ENCODE measurements at places on chromosomes 1 and 21. TPM values are rescaled to one million over a fixed set of nuclear protein-coding genes. Genes with fewer than 3 reads are reported as not detected.

- no peak for DNase-seq
Measured at GRCh38 chr1:162627662-162628296, 4.5 kb upstream of the DDR2 start.

- no peak for DNase-seq
Measured at GRCh38 chr1:190942475-190942874, 464.8 kb upstream of the BRINP3 start.

GRCh38 chr1:224521904-224522734 lies 87.5 kb upstream of the WDR26 start:
- DNase-seq, result no peak

GRCh38 chr1:204647114-204647804 lies 38.3 kb downstream of the LRRN2 start:
- peak; percentile 31 for DNase-seq

DNA sequence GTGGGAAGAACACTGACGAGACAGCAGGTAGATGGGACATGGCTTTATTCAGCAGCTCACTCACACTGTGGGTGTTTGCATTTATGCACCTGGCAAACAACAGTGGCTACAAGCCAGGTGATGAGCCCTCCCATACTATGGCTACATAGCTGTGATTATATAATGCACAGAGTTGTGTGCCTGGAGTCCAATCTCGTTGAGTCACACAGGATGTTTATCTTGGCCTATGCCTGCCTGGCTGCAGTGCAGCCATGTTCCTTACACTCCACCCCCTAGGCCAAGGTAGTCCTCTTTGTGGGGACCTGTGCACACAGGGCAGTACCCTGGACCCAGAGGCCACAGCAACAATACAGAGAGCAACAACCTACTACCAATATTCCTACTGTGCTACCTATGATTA lies 1643.8 kb downstream of the MRPL39 start:
- no peak for DNase-seq

GRCh38 chr1:235659186-235659771 lies 9.7 kb upstream of the GNG4 start:
- no peak for DNase-seq

DNA sequence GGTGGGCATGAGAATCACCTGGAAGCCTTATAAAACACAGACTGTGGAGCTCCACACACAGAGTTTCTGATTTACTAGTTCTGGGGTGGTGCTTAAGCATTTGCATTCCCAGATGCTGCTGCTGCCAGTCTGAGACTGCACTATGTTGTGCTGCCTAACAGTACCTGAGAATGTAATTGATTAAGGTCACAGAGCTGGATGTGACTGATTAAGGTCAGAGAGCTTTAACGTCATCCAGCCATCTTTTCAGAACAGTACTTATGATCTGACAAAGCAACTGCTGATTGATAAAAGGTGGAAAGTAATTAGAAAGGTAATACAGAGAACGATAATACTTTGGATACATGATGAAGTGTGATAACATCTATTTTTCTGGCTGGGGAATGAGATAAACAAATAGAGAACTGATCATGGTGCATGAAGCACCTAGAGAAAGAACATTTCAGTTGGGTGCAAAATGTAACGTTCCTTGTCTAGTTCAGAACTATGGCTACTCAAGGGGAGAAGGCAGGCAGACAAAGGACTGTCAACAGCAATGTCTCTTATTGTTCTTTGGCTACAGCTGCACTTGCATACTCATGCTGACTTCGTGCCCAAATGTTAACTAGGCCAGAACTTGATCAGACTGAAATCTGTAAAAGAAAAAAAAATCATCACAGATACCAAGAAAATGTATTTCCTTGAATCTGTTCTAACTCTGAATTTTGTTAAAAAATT lies 3.7 kb upstream of the UCK2 start:
- DNase-seq, result no peak

DNA sequence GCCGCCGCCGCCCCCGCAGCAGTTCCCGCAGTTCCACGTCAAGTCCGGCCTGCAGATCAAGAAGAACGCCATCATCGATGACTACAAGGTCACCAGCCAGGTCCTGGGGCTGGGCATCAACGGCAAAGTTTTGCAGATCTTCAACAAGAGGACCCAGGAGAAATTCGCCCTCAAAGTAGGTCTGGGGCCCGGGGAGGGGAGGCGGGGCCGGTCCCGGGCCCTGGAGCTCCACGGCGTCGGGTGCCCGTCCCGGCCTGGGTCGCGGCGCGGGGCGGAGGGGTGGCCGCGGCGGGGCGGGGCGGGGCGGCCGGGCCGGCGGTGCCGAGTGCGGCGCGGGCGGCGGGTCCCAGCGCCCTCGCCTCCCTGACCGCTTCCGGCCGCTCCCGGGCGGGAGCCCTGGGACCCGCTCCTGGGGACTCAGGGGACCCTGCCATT lies 646 bp downstream of the MAPKAPK2 start:
- DNase-seq, result no peak

- DNase-seq, result no peak
Measured at GRCh38 chr1:20076710-20077461, 6.9 kb downstream of the PLA2G5 start.

GRCh38 chr1:48924099-48924498 lies 147.4 kb upstream of the BEND5 start:
- no peak for DNase-seq

DNA sequence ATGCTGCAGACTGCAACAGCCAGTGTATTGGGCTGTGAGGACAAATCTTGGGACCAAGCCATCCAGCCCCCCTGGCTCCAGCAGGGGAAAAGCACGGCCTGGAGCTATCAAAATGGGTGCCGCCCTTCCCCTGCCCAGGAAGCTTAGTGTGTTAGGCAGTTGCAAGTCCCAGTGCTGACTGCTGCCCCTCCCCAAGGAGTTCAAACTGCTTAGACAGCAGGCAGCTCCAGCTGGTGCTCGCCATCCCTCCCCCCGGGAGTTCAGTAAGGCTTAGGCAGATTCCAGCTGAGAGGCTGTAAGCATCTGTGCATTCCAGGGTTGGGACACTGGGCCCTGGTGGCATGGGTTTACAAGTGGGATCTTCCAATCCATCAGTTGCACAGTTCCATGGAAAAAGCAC lies 579.6 kb upstream of the NR5A2 start:
- DNase-seq, result no peak

DNA sequence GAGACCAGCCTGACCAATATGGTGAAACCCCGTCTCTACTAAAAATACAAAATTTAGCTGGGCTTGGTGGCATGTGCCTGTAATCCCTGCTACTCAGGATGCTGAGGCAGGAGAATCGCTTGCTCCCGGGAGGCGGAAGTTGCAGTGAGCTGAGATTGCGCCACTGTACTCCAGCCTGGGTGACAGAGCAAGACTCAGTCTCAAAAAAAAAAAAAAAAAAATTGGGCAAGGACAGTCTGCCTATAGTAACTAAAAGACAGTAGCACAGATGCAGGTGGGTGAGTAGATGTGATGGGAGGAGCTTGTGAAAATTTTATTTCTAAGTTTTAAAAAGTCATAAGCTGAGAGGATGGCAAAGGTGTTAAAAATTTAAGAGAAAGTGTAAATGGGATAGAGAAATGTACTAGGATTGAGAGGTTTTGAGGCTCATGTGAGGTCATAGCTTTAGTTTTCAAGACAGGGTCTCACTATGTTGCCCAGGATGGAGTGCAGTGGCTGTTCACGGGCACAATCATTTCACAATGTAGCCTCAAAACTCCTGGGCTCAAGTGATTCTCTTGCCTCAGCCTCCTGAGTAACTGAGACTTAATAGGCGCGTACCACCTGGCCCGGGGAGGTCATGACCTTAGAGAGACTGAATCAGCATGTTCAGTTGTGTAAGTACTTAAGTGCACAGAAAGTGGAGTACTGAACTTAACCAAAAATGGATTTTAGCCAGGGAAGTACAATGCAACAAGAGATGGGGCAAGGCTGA lies 33.7 kb downstream of the PTP4A2 start:
- DNase-seq, result no peak

DNA sequence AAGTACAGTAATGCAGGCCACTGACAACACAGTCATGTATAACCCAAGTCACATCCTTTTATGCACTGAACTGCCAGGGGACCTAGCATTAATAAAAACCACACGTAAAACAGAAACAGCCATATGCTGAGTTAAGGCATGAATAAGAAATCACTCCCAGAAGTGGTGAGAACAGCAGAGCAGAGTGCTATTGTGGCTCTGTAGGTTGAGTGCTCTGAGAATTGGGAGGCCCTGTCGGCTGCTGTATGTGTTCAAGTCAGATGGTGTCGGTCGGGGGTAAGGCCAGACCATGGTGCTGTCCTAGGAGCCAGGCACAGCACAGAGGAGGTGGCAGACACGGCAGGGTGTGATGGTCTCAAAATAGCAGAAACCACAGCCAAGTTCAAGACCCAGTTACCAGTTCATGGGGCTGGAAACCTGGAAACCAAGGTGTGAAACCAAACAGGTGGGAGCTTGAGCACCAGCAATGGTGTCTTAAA lies 126.6 kb upstream of the COA6 start:
- DNase-seq, result no peak

DNA sequence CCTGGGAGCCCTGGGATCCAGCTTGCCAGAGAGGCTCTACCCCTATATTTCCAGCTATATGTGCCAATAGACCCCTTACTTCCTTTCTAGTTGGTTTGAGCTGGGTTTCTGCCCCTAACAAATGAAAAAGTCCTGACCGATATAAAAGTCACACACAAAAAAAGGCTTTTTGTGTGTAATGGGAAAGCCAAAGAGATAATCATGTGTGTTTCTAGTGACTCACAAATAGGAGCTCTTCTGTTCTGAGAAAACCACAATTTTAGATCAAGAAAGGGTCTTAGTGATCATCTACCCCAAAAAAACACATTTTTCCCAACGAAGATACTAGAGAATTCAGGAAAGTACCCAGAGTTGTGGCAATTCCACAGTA lies 23.0 kb upstream of the PLEKHA6 start:
- no peak for DNase-seq

DNA sequence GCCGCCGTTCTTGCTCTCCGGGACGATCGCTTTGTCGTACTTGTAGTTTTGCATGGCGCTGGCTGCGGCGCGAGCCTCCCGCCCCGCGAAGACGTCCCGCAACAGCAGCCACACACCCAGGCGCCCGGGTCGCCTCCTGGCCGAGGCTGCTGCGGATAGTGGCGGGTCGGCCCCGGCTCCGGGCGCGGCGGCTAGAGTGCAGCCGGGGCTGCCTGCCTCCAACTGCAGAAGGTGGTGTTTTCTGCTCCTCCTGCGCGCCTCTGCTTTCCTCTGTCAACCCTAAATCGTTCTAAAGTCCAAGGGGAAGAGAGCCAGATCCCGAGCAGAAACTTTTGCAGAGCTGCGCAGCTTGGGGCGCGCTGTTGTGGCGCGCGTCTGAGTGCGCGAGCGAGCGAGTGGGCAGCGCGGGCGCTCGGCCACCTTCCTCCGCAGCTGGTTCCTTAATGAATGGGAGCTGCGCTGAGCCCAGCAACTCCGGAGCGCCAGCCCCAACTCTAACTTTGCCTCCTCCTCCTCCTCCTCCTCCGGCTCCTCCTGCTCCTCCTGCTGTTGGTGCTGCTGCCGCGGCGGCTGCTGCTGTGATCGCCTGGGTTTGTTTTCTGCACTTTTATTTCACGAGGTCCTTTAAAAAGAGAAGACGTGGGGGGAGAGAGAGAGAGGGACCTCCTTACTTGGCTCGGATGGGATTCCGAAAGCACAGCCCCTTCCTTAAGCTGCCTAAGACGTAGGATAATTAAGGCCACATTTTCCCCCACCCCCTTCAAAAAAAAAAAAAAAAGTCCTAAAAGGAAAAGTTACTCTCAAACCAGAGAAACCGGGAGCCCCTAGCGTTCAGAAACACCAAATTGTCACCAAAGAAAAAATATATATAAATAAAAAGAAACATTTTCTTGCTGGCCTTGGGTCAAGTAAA lies at the start of gene PLPP3:
Gene PLPP3, minus strand, starts transcription at position 601 of the 913 bp plus-strand sequence. Its CDS starts 547 bp downstream, at position 54.
- no peak for DNase-seq

- no peak for DNase-seq
Measured at GRCh38 chr21:45632160-45632559, 11.4 kb upstream of the PCBP3 start.

Gene APP
- 25.5 TPM for total RNA-seq

Gene ELAVL4
- total RNA-seq, result not detected

Gene TMEM269
- not detected for total RNA-seq

Gene GUCA2B
- total RNA-seq, result not detected

Gene SH2D1B
- not detected for total RNA-seq

Gene SMCP
- not detected for total RNA-seq

Gene C1orf87
- total RNA-seq, result not detected

Gene H6PD
- 12.9 TPM for total RNA-seq

Gene MRTO4
- 21.1 TPM for total RNA-seq

Measured in activated CD4-positive, alpha-beta memory T cell treated with anti-CD3 and anti-CD28 coated beads, Interleukin-2, amount 10 ng/mL, durations not matched to agents 7 days and 5 days (primary cell).